ENCODE measurements at places on chromosomes 12 and 14. TPM values are rescaled to one million over a fixed set of nuclear protein-coding genes. Genes with fewer than 3 reads are reported as not detected.

EPYC gene
- not detected for total RNA-seq

DNA sequence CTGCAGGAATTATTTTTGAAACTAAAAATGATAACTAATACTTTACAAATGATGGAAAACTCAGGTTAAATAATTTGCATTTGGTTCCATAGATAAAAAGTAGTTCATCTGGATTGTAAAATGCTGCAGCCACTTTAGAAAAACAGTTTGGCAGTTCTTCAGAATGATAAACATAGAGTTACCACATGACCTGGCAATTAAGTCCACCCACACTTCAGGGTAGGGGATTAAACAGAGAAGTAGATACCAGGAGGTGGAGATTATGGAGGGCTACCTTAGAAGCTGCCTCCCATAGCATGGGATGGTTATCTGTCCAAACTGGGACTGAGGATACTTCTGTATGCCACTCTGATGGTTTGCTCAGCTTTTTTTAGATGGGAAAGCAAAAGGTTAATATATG lies 22.2 kb downstream of the ARF6 start:
- no peak for DNase-seq

DNA sequence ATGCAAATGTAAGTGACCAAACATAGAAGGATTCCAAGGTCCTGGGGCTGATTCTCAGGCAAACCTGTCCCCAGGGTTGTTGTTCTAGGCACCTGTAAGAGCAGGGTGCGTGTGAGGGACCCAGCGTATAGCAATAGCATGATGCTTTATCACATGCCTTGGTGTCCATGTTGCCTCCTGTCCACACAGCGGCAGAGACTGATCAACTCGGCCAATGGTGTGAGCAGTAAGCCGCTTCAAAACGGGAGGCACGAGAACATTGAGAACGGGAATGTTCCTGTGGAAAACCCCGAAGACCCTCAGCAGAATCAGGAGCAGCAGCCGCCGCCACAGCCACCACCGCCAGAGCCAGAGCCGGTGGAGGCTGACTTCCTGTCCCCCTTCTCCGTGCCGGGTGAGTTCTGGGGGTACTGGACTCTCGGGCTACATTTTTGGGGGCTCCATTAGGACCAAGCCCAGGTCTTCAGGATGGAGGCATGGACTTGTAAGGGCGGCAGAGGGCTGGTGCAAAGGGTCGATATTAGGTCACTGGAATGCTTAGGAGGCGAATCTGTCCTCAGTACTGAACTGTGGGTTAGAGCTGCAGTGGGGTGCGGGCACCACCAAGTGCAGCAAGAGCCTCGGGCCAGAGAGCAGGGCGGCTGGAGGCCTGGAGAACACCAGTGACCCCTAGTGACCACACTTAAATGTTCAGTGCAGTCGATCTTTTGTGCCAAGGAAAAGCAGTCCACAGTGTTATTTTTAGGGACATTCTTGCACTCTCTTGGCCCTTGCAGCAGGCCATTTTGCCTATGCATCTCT lies 57.2 kb upstream of the RIN3 start:
- DNase-seq = no peak

DNA sequence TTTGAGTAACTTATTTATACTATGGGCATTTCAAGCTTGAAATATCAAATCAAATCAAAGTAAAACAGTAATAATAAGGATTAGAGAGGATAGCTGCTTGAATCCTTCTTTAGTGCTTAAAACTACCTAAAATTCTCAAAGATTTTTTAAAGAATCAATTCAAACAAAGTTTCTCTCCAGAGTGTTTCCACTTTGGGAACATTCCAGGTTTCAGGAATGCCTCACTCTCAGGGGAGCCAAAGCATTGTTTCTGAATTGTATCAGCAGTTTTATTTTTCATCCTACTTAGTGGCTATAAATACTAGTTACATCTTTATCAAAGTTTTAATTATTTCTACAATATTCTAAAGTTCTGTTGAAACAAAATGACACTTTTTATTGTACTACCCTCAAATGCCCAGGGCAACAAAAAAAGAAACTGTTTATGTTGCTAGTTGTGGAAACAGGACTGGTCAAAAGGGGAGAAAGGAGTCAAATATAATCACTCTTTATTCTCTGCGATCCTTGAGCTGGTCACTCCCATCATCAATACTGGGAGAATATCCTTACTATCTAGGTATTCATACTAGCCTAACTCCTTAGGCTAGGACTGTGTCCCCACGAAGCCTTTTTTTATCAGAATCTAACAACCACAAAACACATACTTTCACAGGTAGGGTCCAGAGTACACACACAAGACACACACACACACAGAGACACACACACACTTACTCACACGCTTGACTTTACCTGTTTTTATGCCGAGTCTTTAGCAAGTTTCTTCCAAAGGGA lies 598 bp downstream of the RASSF9 start:
- no peak for DNase-seq

DNA sequence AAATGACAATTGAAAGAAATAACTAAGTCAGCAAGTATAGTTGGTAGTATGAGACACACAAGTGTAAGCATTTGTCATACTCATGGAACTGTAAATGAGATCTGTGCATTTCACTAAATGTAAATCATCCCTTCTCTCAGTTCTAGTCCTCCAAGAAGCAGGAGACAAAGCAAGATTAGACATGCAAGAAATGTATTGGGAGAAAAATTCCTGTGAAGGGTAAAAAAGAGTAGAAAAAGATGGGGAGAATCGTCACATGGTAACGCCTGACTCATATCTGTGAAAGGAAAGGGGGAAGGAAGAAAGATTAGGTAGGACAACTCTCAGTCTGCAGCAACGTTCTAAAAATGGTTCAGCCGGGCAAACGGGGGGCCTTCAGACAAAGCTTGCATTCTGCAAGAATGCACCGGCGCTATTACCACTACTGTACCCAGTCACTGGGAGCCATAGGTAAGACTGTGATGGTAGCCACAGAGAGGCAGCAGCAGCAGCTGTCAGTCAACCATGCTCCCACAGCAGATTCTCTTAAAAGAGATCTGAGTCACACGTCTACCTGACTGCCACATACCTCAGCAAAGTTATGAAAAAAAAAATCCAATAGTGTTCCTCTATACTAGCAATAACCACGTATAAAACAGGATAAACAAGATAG lies 18.0 kb upstream of the RFX4 start:
- DNase-seq = no peak

STK38L gene
- 216 TPM for total RNA-seq

- no peak for DNase-seq
Observed at GRCh38 chr12:113055594-113056380, 743 bp upstream of the DTX1 start.

DNA sequence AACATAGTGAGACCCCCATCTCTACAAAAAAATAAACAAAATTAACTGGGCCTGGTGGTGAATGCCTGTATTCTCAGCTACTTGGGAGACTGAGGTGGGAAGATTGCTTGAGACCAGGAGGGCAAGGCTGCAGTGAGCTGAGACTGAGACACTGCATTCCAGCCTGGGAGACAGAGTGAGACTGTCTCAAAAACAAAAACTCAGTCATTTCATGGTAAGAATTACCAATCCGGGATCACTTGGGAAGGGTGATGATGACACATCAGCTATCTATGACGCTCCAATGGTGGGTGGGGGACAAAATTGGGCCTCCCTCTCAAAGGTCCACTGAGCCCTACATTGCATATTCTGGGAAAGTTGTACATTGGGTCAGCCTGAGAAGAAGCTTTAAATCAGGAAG lies 47.7 kb downstream of the SERPINA3 start:
- DNase-seq = no peak

DNA sequence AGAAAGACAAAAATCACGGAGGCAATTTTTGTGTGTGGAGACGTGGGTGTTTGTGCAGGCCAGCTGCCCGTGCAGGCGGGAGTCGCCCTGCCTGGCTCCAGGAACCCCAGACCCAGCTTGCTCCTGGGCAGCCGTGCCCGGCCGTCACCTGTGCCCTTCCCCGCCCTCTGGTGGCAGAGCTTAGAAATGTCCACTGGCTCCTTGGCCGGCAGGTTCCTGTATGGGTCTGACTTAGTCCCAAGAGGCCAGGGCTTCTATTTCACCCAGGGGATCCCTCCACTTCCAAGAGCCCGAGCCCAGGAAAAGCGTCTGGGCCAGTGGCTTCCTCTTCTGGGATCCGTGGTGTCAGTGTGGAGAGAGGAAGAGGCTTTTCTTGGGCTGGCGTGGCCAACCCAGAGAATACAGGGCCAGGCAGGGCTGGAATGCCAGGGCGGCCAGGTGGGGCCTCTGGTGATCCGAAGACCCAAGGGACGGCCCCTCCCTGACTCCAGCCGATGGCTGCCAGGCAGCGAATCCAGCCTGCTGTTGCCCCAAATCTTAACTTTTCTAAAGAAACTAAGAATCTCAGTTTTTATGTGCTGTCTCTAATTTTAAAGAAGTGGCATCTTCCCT lies 120.9 kb downstream of the TMEM132C start:
- DNase-seq = no peak

GRCh38 chr12:85564786-85565185 lies 271.4 kb downstream of the RASSF9 start:
- DNase-seq = no peak

- no peak for DNase-seq
Observed at GRCh38 chr14:94833633-94834032, 63.7 kb upstream of the GSC start.

PMEL gene
- total RNA-seq = not detected

DNA sequence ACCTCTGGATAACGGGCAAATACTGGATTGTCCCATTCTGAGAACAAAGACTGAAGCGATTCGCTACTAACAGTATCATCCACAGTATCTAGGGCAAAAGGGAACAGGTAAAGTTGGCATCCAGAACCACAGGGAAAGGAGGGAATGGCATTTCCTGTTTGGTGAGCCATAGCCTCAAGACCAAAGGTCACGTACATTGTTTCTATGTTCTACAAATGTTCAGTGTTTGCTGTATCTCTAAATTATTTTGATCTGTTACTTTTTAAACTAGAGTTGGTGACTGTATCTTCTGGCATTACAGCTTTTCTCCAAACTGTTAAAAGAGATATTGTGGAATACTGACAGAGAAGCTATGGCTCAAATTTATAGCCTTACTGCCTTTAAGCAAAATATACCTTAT lies 9.7 kb downstream of the MLH3 start:
- DNase-seq = no peak

GRCh38 chr14:106276326-106277267 lies 750.2 kb downstream of the TMEM121 start:
- no peak for DNase-seq

CCDC60 gene
- total RNA-seq = not detected

DNA sequence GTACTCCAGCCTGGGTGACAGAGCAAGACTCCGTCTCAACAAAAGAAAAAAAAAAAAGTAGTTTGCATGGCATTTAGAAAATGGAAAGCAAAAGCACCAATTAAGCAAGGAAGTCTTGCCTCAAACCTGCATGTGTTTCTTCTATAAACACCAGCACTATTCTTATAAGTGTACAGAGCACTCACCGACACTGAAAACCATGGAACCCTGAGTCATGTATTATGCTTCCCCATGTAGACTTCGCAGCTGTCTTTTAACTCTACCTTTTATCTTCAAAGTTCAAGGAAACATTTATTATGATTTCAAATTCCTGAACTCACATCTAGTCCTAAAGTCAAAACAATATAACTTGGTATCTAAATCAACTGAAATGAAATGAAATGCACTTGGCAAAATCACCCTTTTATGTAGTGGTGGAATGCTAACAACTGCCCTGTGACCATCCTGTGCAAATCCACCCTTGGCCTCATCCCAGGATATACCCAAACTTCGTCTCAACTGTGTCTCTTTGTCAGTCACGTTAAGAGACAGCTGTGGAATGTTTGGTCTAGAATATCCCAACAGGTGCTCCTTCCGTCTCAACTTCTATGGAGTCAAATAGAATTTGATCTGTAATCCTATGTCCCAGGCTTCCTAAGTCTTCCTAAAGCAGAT lies 4.8 kb downstream of the BCAT1 start:
- DNase-seq = no peak

- no peak for DNase-seq
Observed at GRCh38 chr12:75660107-75660530, 148.7 kb upstream of the KRR1 start.

DNA sequence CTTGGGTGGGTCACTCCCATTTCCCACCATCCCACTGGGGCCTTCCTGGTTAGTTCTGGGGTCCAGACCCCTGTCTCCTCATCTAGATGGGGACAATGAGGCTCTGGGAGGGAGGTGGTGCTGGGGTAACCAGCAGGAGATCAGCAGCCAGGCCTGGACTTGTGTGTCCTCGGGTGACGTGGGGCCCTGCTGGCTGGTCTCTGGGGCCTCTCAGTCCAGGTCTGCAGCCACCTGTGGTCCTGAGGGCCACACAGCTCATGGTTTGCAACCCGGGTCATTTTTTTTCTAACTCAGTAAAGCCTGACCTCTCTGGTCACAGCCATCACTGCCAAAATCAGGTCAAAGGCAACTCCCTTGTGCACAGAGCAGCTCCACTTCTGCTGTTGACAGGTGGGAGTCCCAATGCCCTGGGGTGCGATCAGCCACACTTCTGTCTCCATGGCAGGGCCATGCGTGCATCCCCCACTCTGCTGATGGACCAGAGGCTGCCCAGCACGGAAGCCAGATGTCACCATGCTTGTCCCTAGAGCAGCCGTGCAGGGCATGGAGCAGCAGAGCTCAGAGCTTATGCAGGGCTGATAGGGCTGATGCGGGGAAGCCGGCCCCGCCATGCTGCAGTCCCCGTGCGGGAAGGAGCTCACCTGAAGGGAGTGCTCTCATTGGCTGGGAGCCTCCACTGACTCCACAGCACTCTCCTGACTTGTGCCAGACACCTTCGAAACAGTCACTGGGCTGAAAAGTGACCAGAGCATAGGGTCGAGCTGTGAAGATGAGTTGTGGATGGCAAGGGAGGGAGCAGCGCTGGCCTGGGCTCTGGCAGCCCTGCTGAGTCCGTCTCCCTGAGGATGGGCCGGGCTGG lies 250.9 kb downstream of the ADGRD1 start:
- DNase-seq = no peak

LRRC10 gene
- not detected for total RNA-seq

KLRC2 gene
- total RNA-seq = not detected

RERG gene
- total RNA-seq = 92.3 TPM

DNA sequence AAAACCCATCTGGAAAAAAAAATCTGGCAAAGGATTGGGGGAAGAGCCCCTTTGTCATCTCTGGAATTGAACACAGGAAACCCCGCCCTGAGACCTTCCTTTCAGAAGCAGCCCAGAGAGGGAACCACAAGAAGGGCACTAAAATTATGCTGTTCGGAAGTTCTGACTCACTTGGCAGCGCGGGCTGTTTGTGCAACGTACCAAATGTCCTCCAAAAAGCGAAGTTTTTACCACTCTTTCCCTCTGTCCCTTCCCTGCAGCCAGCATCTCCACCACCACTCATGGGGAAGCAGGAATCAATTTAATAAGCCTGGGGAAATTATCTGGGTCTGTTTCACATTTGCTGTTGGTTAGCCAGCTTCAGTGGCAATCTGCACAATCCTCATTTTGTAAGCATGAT lies 3.2 kb upstream of the SYNE3 start:
- DNase-seq = no peak

GRCh38 chr14:84926656-84927055 lies 603.3 kb upstream of the FLRT2 start:
- DNase-seq = no peak

LUM gene
- 257 TPM for total RNA-seq

- no peak for DNase-seq
Observed at GRCh38 chr12:77938301-77938700, 107.6 kb downstream of the NAV3 start.

- no peak for DNase-seq
Observed at GRCh38 chr12:52086366-52086765, 6.9 kb downstream of the SMIM41 start.
